ENCODE measurements at places on chromosomes 2 and 18. TPM values are rescaled to one million over a fixed set of nuclear protein-coding genes. Genes with fewer than 3 reads are reported as not detected.

SERPINB5 gene
- not detected for total RNA-seq

SP140 gene
- total RNA-seq: 0.33 TPM

GRCh38 chr18:23503963-23504344 is 643 bp downstream of the RMC1 start:
- no peak for DNase-seq

E2F6 gene
- 10.2 TPM for total RNA-seq

GRCh38 chr2:160203422-160203821 is 3.4 kb upstream of the ITGB6 start:
- no peak for DNase-seq

GRCh38 chr2:20425371-20425881 is 21.4 kb upstream of the RHOB start:
- peak; percentile 62 for DNase-seq

C2orf66 gene
- 0.26 TPM for total RNA-seq

FKBP1B gene
- total RNA-seq: 12.1 TPM

HOXD1 gene
- total RNA-seq: not detected

LINC00305 gene
- not detected for total RNA-seq

C2orf80 gene
- not detected for total RNA-seq

MOGAT1 gene
- not detected for total RNA-seq

GNLY gene
- total RNA-seq: not detected

DNA sequence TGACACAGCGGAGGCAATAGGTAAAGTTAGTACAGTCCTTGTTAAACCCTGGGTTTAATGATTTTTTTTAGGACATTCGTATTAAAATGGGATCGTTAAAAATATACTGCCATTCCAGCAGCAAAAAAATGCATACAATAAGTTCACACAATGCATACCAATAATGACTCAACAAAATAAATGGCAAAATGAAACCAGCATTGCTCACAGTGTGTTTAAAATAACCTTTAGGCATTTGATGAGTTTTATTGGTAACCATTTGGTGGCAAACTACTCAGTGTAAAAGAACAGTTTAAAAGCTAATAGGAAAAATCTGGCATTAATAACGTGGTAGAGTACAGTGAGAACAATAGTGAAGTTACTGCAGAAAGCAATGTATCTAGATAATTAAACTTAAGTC is 539.0 kb upstream of the PIK3C3 start:
- DNase-seq: no peak

All from fibroblast of lung (primary cell).